Stimulated activated CD4-positive, alpha-beta T cell treated with anti-CD3 and anti-CD28 coated beads, TNF-alpha, amount 100 ng/mL, for 1 hour (primary cell): ENCODE measurements at places on chromosomes 12 and 14.

GRCh38 chr12:4951601-4952000 is 41.9 kb downstream of the KCNA1 start:
- DNase-seq = no peak

DNA sequence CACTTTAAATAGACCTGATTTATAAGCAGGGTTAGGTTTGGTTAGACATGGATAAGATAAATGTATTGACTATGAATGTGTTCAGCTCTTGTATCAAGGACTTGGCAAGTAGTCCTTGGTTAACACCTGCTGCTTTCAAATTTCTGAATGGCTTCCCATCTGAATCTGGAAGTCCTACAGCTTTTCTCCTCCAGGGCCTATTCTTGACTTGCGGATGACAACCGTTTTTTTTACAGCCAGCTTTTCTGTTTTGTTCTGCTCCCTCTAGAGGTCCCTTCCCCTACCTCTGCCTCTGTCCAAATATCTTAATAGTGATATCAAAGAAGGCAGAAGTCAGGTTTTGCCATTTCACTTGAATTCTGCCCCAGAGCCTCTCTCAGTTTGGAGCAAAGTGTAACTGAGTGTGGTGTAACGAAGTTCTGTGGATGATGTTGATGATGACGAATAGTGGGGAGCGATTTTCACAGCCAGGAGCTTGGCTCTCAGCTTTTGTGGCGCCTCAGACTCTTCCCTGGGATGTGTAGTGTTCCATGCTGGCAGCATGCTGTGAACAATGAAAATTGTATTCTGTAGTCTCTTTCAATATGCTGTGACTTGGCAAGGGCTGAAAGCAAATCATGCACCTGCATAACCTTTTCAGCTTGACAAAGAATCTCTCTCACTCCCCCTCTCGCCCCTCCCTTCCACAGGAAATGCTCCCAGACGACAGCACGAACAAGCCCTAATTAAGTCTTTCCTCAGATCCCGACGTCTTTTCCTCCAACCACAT is 5.0 kb upstream of the SLC4A8 start:
- DNase-seq = no peak

- no peak for DNase-seq
Measured at GRCh38 chr14:31854508-31855075, 222.5 kb upstream of the ARHGAP5 start.

DNA sequence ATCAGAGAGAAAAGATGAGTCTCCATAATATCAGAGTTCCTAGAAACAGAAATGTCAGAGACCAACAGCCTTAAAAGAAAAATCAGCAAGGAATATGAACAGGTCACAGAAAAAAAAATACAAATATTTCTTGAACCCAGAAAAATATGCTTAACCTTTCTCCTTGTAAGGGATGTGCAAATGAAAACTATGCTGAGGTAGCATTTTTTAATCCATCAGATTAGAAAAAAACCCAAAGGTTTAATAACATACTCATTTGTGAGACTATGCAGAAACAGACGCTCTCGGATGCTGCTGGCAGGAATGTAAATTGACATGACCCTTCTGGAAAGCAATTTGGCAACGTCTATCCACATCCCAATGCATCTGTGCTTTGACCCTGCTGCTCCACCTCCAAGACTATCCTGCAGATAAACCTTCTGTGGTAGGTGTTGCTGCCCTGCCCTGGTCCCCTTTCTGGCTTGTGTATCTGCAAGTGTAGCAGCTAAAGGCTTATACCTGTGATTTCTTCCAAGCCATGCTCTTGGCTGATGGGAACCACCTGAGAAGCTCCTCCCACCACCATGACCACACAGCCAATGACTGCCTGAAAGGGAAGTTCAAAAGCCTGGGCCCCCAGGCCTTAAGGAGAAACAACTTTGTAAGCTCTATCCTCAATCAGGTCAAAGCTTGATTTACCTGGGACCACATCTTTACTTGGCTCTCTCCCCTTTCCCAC is 49.4 kb downstream of the LTBP2 start:
- DNase-seq = no peak

GRCh38 chr12:51082561-51083125 is 753 bp downstream of the CSRNP2 start:
- DNase-seq = no peak

DNA sequence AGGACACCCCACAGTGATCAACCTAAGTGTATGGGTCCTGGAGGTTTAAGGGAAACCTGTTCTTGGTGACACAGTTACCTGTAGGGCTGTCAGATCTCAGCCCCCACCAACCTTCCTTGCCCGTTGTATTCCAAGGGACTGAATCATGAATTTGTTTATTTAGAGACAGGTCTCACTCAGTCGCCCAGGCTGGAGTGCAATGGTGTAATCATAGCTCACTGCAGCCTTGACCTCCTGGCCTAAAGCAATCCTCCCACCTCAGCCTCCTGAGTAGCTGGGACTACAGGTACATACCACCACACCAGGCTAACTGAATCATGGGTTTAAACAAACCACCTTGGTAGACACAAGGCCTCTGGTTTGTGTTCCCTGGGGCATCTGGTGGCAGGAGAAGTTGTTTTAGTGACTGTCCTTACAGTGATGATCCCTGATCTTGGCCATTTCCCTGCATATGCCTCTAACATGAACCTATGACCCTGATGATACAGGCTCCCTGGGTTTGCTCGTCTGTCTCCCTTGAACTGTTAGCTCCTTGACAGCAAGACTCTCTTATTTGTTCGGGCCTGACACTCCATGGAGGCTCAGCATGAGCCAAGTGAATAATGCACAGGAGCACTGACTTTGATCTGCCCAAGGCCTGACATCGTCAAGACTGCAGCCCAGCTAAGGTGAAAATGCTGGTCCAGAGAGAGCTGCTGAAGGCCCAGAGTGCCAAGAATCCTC is 47.9 kb downstream of the PITPNM2 start:
- no peak for DNase-seq

GRCh38 chr14:102882226-102882906 is 40.1 kb upstream of the AMN start:
- no peak for DNase-seq

DNA sequence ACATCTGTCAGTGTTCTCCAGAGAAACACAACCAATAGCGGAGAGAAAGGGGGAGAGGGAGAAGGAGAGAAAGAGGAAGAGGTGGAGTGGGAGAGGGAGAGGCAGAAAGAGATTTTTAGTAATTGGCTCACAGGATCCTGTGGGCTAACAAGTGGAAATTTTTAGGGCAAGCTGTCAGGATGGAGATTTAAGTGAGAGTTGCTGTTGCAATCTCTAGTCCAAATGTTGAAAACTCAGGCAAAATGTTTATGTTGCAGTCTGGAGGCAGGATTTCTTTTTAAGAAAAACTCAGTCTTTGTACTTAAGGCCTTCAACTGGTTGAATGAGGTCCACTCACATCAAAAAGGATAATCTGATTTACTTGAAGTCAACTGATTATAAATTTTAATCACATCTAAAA is 12.5 kb upstream of the GLIPR1L2 start:
- DNase-seq = no peak

DNA sequence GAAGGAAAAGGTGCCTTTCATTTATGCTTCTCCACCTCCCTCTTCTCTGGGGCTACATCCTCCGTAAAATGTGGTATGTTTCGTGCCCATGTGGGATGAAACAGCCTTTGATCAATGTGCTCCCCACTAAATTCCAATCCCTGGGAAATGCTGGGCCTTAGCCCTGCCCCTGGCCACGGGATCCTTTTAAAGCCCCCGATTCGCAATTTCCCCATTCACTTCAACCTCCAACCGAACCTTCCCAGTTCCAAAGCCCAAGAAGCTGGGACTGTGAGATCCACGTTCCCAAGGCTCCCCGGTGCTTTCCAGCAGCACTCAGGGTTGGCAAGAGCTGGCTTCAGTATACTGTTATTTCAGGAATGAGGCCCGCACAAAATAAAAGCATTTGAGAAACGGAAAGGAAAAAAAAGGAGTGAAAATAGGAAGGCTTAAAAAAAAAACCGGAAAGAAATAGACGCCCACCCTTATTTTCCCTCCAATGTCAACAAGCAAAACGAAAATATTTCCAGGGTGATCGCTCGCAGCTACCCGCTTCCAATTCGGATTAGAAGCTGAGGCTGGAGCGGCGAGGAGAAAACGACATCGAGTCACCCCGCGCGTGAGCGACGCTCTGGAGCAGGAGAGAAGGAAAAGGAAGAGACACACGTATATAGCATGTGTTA is 1.3 kb upstream of the FOXG1 start:
- no peak for DNase-seq

GRCh38 chr12:104165801-104166200 is 27.8 kb upstream of the NFYB start:
- no peak for DNase-seq

GRCh38 chr12:90977224-90977623 is 22.2 kb upstream of the CCER1 start:
- DNase-seq = no peak

DNA sequence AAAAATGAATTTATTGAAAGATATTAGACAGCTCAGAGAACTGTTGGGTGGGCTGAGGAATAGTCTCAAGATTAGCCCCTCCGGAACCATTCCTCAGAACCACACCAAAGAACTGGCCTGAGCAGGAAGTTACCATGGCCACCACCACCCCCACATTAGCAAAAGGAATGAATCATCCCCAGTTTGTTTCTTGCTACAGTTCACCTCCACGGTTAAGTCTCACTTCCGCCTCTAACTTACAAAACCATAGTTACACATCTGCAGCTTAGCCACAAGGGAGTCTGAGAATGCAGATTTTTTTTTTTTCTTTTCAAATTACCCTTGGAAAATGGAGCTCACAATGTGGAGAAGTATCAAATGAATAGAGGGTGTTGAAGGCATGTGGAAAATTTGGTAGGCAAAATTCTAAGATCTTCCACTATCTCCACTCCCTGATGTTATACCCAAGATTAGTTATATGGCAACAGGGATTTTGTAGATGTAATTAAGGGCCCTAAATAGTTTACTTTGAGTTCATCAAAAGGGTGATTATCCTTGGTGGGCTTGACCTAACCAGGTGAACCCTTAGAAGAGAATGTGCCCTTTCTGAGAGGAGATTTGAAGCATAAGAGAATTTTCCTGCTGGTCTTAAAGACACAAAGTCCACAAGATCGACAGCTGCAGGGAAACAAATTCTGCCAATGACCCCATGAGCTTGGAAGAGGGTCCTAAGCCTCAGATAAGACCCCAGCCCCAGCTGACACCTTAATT is 129.8 kb upstream of the KRR1 start:
- no peak for DNase-seq

- DNase-seq = no peak
Measured at GRCh38 chr12:49049566-49050224, 10.9 kb downstream of the KMT2D start.
